ENCODE measurements at places on chromosomes 1 and 21.
A peak's percentile ranks its signal among the peaks of the same experiment; 100 is the strongest.

DNA sequence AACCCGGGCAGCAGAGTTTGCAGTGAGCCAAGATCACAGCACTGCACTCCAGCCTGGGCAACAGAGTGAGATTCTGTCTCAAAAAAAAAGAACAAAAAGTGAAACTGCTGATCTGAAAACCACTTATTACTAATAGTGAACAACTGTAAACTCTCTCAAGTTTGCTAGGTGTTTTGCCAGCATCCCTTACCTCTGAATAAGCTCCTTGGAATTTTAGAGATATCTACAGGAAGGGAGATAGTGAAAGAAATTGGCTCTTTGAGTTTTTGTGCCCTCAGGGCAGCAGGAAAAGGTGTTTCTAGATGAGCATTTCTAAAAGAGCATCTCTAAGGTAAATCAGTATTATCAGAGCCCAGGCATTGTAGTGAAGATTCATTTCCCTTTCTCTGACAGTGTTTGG is 27.1 kb downstream of the PARK7 start:
- DNase-seq: no peak

DNA sequence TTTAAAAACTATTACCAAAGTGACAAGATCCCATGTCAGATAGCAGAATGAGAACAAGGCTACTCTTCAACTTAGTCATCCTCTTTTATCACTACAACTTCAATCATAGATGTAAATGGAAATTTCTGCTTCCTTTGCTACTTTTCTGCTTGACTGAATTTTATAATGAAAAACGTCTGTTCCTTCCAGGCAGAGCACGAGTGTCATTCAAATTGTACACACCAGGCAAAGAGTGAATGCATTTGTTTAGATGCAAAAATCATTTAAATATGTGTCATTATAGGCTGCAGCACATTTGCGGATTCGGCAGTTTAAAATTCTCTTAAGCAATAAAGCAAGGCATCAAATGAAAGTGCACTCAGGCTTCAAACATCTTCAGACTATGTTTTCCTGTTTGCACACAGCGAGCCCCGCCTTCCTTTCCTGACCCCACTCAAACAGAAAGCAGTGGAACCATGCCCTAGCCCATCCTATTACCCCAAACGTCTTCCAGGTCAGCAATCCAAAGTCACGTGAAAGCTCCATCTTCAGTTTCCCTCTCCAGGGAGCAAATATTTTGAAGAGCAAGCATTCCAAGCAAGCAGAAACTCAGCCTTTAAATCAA is 99.6 kb downstream of the APP start:
- no peak for DNase-seq

DNA sequence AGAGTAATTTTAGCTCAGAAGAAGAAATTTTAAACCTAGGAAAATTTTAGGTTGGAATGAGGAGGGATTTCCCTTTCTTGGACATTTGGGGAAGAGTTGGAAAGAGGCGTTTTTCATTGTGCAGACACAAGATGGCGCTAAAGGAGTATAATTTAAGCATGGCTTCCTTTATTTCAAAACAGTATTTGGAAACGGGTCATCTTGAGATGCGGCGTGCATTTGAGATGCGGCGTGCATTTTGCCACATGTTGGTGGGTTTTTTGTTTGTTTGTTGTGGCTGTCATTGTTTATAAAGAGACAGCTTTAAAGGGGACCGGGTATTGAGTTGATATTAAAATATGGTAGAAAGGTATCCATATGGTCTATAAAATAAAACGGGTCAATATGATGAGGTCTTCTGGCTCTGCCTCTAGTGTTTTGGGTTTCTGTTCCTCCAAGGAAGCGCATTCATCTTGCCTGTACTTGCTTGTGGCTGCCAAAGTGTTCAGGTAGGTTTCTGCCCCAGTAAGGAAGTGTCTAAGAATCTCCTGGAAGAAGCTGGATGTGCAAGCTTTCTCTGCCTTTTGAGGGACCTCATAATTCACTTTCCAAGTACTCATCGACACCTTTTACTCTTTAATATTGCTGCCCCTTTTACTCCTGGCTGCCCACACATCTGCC is 210.3 kb downstream of the SLC35F3 start:
- peak; percentile 6 for DNase-seq

GRCh38 chr1:165629848-165630628 is 996 bp upstream of the MGST3 start:
- DNase-seq: no peak

All from activated CD4-positive, alpha-beta T cell treated with anti-CD3 and anti-CD28 coated beads, Interleukin-2, amount 50 U/mL, for 24 hours (primary cell).